ENCODE measurements at places on chromosomes 2 and 18.

DNA sequence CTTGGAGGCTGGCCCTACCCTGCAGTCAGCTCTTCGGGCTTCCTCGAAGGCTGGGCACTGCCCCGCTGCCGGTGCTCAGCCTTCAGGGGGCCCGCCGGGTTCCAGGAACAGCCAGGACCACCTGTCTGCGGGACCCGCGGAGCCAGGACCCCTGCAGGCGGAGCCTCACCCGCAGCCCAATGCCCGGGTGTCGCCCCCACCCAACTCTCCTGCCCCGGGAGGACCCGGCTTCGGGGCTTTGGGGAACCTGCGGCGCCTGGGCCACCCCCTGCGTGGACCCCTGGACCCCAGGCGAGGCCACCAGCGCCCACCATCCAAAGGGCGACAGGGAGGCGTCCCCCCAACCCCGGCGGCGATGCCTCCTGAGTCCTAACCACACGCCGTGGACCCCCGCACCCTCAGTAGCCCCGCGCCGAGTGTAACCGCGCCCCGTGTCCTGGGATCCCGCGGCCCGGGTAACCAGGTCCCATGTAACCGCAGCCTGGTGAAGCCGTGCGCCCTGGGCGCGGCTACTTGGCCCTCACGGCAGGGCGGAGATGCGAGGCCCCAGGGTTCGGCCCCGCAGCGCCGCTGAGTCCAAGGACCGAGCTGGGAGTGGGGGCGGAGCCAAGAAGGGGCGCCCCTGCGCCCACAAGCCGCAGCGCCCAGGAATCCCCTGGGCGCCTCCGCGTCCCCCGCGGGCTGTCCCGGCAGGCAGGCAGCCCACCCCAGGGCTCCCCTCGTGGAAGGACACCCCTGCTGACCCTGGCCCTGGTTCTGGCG lies 11.0 kb upstream of the UBE2F start:
- DNase-seq = no peak

DNA sequence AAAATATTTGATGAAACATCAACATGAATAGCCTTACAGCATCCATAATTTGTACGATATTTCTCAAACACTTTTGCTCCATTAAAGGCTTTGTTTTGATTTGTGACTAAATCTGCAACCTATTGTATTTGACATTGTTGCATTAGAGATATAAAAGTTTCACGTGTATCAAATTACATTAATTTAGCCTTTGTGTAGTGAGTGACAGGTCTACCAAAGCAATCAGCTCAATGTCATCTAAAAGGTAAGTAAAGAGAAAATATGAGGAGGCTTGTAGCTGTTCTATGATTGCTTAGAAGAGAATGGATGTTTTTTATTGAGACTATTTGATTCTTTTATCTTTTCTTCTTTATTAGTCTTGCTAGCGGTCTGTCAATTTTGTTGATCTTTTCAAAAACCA lies 430.2 kb downstream of the GALR1 start:
- no peak for DNase-seq

DNA sequence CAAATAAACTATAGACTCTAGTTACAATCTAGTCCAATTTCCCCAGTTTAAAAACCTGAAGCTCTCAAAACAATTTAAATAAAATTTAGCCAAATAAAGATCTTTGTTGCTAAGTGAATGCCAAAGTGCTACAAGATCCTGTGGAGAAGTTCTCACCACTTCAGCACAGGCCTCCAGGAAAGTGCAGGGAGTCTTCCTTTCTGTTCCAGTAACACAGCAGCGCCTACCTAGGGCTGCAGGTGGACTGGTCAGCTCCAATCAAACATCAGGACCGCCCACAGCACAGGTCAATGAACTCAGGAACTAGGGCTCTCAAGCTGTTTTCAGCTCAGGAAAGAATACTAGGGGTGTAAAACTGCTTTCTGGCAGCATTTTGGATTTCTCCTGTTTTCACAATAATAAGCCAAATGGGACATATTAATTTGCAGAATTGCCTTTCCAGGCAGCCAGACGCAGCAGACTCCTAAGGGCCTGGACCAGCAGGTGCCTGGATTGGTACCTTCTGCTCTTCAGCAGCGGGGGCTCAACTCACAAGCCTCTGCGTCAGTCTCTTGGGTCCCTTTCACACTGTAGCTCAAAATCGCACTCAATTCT lies 1.5 kb downstream of the FAM110C start:
- no peak for DNase-seq

DNA sequence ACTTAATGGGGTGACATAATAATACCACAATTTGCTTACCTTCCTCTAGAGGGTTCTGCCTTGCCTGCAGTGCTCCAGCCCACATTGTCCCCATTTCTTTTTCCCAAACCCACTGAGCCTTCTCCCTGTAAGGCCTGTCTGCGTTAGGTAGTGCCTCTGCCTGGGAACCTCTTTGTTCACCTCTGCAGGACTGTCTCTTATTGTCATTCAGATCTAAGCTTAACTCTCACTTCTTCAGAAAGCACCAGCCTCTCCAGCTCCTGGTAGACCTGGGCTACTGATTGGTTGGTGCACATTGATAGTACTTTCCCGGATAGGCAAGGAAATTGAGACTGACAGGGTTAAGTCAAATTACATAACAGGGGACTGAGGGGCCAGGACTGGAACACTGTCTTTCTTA lies 49.1 kb downstream of the CCDC85A start:
- no peak for DNase-seq

DNA sequence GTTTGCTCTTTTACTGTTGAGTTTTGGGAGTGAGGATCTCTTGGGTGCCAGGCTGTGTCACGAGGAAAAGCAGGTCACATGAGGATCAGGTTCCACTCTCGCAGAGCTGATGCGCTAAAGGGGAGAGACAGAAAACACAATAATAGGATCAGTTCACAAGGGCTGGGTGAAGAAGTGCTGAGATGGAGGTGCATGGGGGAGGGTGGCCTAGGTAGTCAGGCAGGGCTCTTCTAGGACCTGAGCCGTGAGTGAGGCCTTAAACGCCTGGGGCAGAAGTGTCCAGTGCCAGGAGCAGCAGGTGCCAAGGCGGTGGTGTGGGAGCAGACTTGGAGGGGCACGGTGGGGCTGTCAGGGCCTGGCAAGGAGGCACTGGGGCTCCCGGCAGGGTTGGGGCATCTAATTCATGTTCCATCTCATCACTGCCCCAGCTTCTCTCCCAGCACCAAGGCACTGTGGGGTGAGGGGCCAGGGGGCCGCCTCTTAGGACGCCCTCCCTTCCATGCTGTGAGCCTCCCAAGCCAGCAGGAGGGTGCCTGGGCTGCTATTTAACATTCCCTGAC lies 9.3 kb downstream of the KCNIP3 start:
- DNase-seq = no peak

- DNase-seq = no peak
Measured at GRCh38 chr2:19648583-19648982, 253.2 kb downstream of the TTC32 start.

- no peak for DNase-seq
Measured at GRCh38 chr2:224518806-224519580, 66.2 kb downstream of the CUL3 start.

DNA sequence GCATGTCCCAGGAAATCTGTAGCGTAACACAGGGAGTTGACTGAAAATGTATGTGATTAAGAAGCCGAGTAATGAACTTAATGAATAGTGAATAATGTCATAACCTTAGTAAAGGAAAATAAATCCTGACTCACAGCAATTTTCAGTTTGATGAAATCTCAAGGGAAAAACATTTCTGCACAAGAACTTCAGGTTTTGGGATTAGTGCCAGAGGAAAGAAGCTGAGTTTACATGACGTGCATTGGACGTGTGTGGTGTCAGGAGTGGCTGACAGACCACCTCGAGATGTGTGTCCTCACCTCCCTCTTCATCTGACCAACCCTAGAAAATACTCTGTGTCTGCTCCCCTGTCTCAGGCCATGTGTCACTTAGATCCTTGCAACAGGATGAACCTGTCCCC lies 39.1 kb downstream of the VWA3B start:
- no peak for DNase-seq

GRCh38 chr2:25572638-25573037 lies 100.7 kb downstream of the DTNB start:
- no peak for DNase-seq

DNA sequence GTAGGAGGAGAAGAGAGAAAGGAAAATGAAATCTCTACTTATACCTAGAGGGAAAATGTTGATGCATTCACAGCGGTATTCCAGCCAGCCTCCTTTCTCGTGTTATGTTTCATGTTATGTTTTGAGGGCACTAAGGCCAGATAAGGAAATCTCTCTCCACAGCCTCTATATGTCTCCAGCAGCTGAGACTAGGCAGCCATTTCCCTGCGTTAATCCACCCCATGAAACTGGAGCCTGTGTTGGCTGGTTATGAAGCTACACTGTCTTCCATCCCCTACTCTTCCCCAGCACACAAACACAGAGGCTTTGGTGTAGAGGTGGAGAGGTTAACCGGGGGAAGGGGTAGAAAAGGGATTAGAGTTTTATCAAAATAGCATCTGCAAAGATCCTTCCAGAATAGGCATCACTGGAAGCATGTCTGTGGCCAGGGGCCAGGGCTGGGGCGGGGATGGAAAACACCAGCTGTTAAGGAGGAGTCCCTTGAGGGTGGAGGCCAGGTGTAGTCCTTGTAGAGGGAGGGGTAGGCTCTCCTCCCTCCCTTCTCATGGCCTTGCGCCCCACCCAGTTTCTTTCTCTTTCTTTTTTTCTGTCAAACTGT lies 100.9 kb upstream of the TNP1 start:
- DNase-seq = peak; percentile 14

GRCh38 chr2:156379714-156380113 lies 47.2 kb upstream of the NR4A2 start:
- no peak for DNase-seq

- DNase-seq = no peak
Measured at GRCh38 chr2:226690461-226691024, 109.1 kb downstream of the IRS1 start.

- no peak for DNase-seq
Measured at GRCh38 chr2:60079562-60079961, 473.9 kb downstream of the BCL11A start.

DNA sequence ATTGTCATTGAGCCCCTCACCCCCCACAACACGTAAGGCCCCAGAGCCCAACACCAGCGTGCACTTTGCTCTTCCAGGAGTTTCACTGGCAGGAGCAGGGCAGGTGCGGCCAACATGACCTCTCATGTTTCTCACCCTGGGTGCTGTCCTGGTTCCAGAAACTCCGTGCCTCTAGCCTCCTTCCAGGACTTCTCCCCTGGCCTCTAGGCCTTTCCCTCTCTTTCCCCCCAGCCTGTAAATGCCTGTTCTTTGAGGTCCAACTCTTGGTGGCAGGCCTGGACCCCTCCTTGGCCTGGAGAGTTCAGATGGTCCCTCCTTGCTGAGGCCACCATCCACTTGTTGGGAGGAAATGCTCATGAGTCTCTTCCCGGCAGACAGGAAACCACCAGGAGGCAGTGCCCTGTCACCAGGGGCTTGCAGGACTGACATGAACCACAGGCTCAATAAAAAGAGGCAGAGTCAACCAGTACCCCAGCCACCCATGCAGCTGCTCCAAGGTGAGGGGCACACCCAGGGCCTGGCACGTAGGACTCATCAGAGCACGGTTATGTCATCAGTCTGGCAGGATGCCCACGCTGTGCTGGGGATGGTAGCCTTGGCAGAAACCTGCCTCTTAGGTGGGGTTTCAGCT lies 1.5 kb downstream of the MALL start:
- DNase-seq = no peak

DNA sequence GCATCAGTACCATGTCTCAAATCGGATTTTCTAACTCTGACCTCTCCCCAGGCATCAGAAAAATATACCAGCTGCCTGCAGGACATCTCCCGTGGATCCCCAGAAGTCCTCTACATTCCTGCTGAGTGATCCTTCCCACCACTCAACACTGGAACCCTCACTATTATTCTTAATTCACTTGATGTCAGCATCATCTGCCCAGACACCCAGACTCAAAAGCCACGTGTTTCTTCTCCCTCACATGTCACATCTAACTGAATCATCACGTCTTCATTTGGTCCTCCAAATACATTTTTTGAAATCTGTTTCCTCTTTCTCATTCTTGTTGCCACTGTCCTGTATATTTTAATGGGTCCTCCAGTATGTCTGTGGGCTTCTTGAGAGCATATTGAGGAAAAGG lies 218.6 kb downstream of the HRH4 start:
- no peak for DNase-seq

DNA sequence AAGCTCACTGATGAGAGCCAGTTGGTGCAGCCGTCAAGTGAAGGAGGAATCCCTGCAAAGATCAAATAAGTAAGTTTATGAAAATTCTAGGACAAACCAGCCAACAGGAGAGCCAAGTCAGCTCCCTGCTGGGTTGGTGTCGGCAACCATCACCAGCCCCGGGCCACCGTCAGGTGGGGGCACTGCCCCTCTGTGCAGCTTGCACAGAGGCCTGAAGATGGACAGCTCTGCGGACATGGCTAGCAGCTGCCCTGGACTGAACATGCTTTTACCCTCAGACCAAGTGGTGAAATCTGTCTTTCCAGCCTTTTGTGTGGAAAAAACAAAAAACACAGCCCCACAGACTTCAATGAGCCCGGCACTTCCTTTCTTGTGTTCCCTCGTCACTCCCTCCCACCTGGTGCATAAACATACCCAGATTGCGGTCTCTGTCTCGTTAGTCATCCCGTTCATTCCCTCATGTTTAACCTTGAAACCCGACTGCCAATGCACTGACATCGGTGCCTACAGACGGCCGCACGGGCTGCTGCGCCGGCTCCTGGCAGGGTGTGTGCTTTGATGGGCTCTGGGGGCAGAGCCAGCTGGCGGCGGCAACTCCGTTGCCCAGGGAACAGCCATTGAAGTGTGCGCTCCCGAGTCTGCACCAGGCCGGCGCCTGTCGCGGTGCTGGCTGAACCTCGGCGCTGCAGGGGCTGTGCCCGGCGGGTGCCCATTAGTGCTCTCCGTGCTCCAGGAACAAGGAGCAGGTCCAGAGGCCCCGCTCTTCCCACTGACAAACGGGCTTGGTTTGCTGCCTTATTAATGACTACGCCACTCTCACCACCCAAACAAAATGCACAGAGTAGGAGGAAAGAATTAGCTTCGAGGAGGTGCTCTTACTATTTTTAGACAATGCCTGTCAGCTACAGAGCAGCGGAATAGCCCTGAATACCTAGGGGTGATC lies 95.3 kb downstream of the EIPR1 start:
- peak; percentile 94 for DNase-seq

DNA sequence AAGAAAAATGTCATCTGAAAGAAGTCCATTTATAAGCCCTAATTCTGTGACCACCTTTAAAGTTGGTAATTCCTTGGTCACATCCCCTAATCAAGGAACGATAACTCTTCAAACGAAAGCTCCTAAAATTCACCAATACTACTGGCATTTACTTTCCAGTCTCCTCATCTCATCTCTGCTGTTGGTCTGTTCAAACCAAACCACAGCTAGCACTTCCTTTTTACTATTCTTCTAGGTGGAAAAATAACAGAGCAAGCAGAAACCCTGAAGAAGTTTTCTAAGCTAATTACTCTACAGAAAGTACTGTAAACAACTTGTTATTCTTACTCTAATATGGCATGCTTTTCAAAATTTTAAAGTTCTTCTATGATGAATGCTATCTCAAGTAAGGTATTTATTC lies 21.6 kb downstream of the TIA1 start:
- no peak for DNase-seq

GRCh38 chr2:7539760-7540159 lies 622.5 kb downstream of the RNF144A start:
- no peak for DNase-seq

DNA sequence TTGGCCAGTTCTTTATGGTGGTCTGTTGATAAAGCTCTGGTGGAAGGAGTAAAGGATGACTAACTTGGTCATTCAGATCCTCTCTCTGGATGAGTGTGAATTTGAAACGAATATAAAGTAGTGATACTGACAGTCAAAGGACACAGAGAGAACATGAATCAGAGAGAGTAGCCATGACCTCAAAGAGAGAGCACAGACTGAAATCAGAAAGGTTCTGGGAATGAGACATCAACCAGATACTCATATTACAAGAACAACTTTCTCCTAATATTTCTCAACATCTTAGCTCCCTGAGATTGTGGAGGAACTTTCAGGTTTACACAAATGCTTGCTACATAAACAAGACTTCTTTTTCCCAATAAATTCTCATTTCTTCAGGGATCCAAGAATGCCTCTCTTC lies 849.1 kb upstream of the CHAC2 start:
- DNase-seq = no peak
